ENCODE measurements at places on chromosomes 7 and 10.

DNA sequence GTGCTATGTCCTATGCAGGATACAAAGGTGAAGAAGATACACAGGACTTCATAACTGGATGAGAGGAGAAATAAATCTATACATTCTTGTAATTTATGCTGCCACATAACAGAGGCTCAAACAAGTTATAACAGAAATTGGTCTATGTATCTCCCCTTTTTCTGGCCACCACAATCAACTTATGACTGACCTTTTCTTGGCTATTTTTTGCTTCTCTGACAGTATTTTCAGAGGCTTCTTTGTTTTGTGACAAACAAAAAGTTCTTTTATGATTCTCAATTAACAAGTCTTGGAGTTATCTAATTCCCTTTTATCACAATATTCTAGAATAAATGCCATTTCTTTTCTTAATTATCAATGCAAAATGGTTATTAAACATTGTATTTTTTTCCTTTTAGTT lies 953.0 kb upstream of the ZWINT start:
- no peaks in the 10 kb centered on the region for H3K27me3 ChIP-seq
- no peak overlapping the region for H3K27ac ChIP-seq
- no peaks in the 10 kb centered on the region for H3K36me3 ChIP-seq

GRCh38 chr7:231858-232246 lies 39.5 kb downstream of the FAM20C start:
- H3K36me3 ChIP-seq = no peaks in the 10 kb centered on the region
- no peak overlapping the region for H3K4me3 ChIP-seq
- H3K27me3 ChIP-seq = no peaks in the 10 kb centered on the region

GRCh38 chr7:46034056-46034768 lies 113.1 kb upstream of the IGFBP3 start:
- no peaks in the 10 kb centered on the region for H3K36me3 ChIP-seq
- H3K27me3 ChIP-seq = no peaks in the 10 kb centered on the region
- H3K4me3 ChIP-seq = no peak overlapping the region
- no peak overlapping the region for H3K27ac ChIP-seq
- DNase-seq = no peak

DNA sequence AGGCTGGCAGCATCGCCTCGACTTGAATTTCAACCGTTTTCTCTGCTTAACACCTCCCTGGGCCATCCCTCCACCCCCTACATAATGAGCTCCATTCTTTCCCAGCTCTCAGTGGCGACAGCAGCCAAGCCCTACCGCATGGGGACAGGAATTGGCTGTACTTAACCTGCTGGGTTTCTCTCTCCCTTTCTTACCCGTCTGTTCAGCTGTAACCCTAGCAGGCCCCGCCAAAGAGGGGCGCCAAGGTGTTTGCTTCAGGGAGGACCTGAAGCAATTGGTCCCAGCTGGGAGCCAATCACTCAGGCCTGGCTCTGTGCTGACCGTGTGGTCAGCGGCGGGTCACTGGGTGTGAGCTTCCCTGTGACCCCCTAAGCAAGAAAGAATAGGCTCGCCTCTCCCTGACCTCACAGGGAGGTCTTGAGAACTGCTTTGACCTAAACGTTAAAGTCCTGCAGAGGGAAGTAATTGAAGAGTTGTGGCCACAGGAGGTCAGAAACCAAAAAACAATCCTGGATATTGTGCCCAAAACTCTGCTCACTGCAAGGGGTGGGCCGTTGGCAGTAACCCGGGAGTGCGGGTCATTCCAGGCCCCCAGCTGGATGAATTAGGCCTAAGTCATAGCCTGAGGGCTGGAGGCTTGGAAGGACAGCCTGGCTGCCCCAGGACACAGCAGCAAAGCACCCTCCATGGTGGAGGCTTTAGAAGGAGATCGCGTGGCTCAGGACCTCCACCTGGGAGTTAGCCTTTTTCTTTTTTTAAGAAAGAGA lies 114.6 kb downstream of the ITIH5 start:
- no peak for DNase-seq
- no peak overlapping the region for H3K4me3 ChIP-seq
- no peaks in the 10 kb centered on the region for H3K27me3 ChIP-seq
- H3K36me3 ChIP-seq = no peaks in the 10 kb centered on the region
- H3K27ac ChIP-seq = no peak overlapping the region

DNA sequence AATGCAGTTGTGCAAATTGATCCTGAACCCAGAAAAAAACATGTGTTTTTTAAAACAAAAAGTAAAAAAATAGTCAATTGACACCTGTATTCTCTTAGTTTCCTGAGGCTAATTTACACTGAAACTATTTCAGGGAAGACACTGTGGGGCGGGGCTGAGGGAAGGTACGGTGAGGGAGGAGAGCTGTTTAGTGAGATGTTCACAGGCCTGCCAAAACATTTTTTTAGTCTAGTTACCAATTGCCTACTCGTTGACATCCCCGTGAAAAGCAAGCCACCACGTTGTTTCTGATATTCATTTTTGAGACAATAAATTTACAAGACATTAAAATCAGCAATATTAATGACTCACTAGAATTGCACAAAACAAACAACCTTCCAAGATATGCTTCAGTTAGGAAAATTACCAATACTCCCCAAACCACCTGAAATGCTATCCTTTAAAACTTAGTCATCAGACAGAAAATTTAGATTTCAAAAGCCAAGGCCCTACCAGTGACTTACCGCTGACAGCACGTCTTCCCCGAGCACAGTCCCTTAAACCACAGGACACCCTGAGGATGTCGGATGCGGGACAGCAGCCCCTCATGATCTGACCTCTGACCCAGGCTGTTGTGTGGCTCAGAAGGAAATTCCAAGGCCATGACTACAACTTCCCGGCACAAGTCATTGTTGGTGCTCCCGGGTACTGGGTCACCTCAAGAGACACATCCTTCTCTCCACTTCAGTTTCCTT lies 279.2 kb downstream of the PRPF18 start:
- H3K4me1 ChIP-seq = no peaks in the 10 kb centered on the region
- H3K27me3 ChIP-seq = no peaks in the 10 kb centered on the region
- H3K27ac ChIP-seq = no peak overlapping the region
- H3K4me3 ChIP-seq = no peak overlapping the region
- DNase-seq = no peak
- no peaks in the 10 kb centered on the region for H3K36me3 ChIP-seq

GRCh38 chr7:155580367-155580766 lies 34.0 kb upstream of the CNPY1 start:
- H3K4me3 ChIP-seq = no peak overlapping the region
- no peaks in the 10 kb centered on the region for H3K27me3 ChIP-seq
- H3K4me1 ChIP-seq = no peaks in the 10 kb centered on the region
- no peak overlapping the region for H3K27ac ChIP-seq
- DNase-seq = no peak
- H3K36me3 ChIP-seq = no peaks in the 10 kb centered on the region

DNA sequence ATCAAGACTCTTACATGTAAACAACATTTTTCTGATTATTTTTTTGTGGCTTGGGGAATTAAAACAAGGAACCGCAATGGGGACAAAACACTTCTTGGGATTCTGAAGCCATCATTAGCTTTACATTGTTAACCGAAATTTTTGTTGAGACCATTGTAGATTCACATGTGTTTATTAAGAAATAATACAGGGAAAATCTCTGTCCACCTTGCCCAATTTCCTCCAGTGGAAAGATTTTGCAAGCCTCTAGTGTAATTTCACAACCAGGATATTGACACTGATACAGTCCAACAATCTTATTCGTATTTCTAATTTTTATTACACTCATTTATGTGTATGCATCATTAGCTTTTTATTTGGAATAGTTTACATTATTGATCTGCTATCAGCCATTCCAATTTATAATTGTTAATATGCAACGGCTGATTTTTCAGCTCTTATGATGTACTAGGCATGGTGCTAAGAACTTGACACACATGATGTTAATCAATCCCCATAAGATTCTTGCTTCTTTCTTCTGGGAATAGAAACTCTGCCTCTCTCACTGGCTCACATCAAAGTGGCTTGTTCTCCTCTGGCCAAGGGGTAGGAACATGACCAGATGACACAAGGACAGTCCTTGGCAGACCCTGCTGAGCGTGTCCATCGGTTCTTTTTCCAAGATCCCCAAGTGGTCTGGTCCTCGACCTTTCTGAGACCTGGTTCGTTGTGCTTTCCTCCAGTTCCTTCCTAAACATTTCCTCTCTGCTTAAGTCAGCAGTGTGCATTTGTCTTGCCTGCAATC lies 137.6 kb downstream of the ADAM12 start:
- no peaks in the 10 kb centered on the region for H3K36me3 ChIP-seq
- H3K4me3 ChIP-seq = no peak overlapping the region
- H3K27ac ChIP-seq = no peak overlapping the region
- no peaks in the 10 kb centered on the region for H3K4me1 ChIP-seq

DNA sequence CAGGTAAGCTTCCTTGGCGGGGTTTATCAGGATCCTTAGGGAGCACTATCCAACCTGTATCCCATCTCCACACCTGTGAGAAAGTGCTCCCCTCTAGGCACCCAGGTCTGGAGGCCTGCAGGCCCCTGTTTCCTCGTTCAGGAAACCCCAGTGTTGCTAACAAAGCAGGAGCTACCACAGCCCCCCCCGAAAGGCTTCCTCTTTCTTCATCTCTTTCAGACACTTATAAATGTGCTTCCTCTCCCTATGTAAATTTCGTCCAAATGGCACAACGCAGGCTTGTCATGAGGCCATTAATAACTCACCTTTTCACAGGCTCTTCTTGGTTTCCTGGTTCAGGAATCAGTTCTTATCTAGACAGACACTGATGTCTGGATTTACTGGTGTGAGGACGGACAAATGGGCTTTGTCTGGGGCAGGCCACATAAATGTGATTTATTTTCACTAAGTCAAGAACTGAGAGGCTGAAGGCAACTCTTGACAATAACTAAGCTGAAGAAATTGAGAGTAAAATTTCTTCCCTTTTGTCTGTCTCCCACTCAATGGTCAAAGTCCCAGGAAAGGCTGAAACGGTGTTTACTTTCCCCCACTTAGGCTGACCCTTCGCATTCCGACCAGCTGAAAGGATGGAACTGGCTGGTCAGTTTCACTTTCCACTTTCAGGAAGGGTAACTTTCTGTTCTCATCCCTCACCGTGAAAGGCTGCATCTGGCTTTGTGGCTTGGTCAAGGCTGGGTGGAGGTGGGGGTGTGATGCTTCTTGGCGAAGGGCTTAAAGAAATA lies 46.8 kb downstream of the PIK3AP1 start:
- H3K36me3 ChIP-seq = no peaks in the 10 kb centered on the region
- peaks cover 98% of the 10 kb centered on the region for H3K4me1 ChIP-seq
- no peak for DNase-seq
- no peaks in the 10 kb centered on the region for H3K27me3 ChIP-seq

- H3K36me3 ChIP-seq = no peaks in the 10 kb centered on the region
- H3K4me1 ChIP-seq = peaks cover 14% of the 10 kb centered on the region
- H3K27ac ChIP-seq = peak overlapping the region; percentile 76
- no peak overlapping the region for H3K4me3 ChIP-seq
- peak; percentile 72 for DNase-seq
Observed at GRCh38 chr10:99993701-99994689, 15.8 kb downstream of the DNMBP start.

GRCh38 chr10:79559726-79560125 lies 481 bp downstream of the SFTPA2 start:
- no peak overlapping the region for H3K4me3 ChIP-seq
- H3K36me3 ChIP-seq = no peaks in the 10 kb centered on the region
- no peak overlapping the region for H3K27ac ChIP-seq
- peaks cover 5% of the 10 kb centered on the region for H3K4me1 ChIP-seq
- no peak for DNase-seq
- no peaks in the 10 kb centered on the region for H3K27me3 ChIP-seq

GRCh38 chr7:92717993-92718716 lies 118.2 kb downstream of the CDK6 start:
- no peaks in the 10 kb centered on the region for H3K27me3 ChIP-seq
- peak overlapping the region; percentile 28 for H3K4me3 ChIP-seq
- H3K27ac ChIP-seq = peak overlapping the region; percentile 82
- no peaks in the 10 kb centered on the region for H3K36me3 ChIP-seq

GRCh38 chr7:105945848-105946247 lies 17.2 kb upstream of the CDHR3 start:
- H3K27me3 ChIP-seq = no peaks in the 10 kb centered on the region
- no peak overlapping the region for H3K27ac ChIP-seq
- no peaks in the 10 kb centered on the region for H3K4me1 ChIP-seq
- no peak overlapping the region for H3K4me3 ChIP-seq

DNA sequence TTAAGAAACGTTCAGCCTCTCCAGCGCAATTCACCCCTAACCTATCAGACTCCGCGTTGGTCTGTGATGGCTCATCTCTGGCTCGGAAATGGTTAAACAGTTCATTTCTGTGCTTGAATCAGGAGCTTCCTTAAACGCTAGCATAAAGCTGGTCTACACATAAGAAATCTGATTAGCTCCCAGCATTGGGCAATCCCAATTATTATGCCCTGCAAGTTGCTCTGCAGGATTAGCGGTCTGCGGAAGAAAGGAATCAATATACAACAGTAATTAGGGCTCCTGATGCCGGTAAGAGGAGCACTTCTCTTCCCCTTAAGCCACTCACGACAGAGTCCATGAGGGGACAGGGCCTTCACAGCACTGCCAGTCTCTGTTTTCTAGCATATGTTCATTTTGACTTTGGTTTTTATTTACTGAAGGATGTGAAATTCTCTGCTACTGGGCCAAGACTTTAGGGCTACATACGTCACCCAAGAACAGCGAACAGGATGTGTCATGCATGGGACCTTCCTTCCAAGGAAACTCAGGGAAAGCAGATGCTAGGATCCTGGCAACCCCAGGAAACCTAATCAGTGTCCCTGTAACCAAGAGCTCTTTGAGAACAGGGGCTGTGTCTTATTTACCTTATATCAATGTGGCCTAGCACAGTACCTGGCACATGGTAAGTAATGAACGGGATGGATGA lies 324.4 kb downstream of the KCNMA1 start:
- no peaks in the 10 kb centered on the region for H3K4me1 ChIP-seq
- DNase-seq = no peak
- H3K27ac ChIP-seq = no peak overlapping the region
- H3K36me3 ChIP-seq = no peaks in the 10 kb centered on the region
- no peaks in the 10 kb centered on the region for H3K27me3 ChIP-seq

DNA sequence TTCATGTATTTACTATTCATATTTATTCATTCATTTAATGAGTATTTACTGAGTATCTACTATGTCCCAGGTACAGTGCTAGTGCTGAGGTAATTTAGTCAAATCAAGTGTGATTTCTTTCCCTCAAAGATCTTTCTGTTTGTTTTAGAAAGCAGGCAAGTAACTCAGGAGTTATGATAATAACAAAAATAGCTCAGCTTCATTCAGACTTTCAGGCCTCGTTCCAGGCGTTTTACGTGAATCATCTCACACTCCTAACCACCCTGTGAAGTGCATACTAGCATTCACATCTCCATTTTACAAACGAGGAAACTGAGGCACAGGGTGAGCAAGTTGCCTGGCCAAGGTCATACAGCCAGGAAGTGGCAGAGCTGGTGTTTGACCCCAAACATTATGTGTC lies 468.7 kb upstream of the C7orf33 start:
- H3K27me3 ChIP-seq = no peaks in the 10 kb centered on the region
- no peaks in the 10 kb centered on the region for H3K4me1 ChIP-seq
- H3K36me3 ChIP-seq = no peaks in the 10 kb centered on the region
- no peak for DNase-seq
- no peak overlapping the region for H3K27ac ChIP-seq

Measured in natural killer cell (primary cell).